ENCODE measurements at places on chromosomes 1 and 21.

GRCh38 chr1:177444997-177445746 lies 274.4 kb downstream of the BRINP2 start:
- no peak for DNase-seq

- no peak for DNase-seq
Measured at GRCh38 chr1:38327559-38327973, 281.0 kb upstream of the POU3F1 start.

- DNase-seq: no peak
Measured at GRCh38 chr1:46528297-46528955, 23.0 kb downstream of the KNCN start.

GRCh38 chr1:1182491-1183220 lies 9.0 kb downstream of the TTLL10 start:
- DNase-seq: no peak

DNA sequence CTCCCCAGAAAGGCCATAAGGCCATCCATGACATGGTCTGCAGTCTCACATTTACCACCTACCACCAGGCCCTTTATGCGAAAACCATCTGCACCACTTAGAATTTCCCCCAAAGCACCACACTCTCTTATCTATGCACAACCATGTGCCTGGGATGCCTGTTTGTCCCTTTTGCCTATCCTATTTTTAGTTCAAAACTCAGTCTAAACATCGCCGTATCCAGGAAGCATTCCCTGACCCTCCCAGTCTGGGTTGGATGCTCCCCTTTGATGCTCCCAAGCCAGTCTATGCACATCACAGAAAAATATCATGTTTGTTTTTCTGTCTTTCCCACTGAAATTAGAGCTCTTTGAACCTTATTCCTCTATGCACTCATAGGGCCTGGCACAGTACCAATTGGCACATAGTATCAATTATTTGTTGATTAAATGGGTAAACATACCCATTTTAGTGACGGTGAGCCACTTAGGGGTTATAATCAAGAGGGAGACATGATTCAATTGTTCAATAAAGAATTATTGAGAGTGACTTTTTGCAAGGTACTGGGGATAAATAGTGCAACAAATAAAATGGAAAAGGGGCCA lies 6.7 kb downstream of the MPL start:
- DNase-seq: no peak

DNA sequence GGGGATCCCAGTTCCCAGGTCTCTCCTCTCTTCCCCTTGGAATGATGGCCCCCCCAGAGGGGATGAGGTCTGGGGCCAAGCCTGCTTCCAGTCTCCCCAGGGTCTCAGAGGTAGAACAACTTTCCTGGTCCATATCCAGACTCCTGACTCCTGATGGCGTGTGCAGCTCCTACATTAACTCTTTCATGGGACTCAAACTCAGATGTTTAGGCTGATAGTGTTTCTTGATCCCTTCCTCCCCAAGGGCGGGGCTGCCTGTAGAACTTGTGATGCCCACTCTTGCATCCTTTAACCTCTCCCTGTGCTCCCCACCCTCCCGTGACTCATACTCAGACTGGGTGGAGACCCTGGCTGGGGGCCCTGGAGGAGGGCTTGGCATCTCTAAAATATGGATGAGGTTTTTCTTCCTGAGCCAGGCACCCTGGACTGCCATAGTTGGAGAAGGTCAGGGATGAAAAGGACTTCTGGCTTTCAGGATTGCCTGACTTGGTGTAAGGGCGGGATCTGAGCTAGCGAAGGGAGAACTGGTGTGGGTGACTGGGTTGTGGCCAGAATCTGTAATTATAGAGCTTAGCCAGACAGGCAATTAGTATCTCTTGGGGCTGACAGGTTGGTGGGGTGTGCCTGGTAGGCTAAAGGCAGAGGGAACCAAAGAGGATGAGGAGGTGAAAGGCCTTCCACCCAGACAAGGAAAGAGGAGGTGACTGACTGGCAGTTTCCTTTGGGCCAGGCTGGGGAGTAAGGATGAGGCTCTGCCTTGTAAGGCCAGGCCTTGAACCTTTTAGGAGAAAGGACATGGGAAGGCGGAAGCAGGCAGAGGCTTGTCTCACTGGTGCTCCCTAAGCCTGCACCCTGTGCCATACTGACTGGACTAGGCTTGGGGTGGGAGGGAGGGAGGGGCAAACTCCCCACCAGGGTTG lies 1.5 kb downstream of the ATP8B2 start:
- DNase-seq: no peak

GRCh38 chr1:52676249-52676903 lies 21.8 kb downstream of the COA7 start:
- DNase-seq: no peak

Measured in stimulated activated CD4-positive, alpha-beta T cell treated with anti-CD3 and anti-CD28 coated beads, Interleukin-1b, Interleukin-23, amount 100 ng/mL, for 1 hour (primary cell).